ENCODE measurements at places on chromosomes 6 and 20.
A peak's percentile ranks its signal among the peaks of the same experiment; 100 is the strongest.

- DNase-seq = no peak
Observed at GRCh38 chr6:159679091-159680077, 13.7 kb downstream of the SOD2 start.

- no peak for DNase-seq
Observed at GRCh38 chr6:157169226-157169625, 154.1 kb downstream of the TMEM242 start.

GRCh38 chr6:35724059-35724458 is 12.8 kb upstream of the ARMC12 start:
- DNase-seq = no peak

- DNase-seq = peak; percentile 41
Observed at GRCh38 chr6:133130863-133131262, 110.3 kb upstream of the EYA4 start.

DNA sequence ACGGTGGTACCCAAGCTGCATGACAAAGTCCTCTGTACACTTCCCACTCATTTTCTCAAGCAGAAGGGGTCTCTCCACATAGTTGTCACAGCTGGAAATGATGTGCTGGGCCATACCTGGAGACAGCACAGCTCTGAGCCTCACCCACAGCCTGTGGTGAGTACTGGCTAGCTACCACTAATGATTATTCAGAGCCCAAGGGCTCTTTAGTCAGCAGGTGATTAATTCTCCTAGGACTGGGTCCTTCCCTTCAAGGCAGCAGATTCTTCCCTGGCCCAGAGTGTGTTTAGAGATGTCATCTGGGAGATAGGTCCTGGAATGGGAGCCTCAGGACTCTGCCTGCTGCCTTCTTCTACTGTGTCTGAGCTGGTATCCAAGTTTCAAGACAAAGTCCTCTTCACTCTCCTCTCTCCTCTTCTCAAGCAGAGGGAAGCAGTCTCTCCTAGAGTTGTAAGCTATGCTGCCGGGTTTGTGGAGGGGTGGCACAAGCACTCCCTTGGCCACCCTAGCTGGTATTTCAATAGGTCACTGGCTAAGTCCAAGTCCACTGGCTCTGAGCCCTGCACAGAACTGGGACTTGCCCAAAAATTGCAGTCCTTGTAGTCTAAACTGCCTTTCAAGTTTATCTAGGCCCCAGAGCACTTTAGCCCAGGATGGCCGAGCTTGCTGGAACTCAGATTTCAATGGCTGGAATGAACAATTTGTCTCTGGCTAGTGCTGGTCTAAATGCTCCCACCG is 49.8 kb upstream of the VGLL2 start:
- DNase-seq = no peak

GRCh38 chr20:2394411-2395055 is 13.8 kb downstream of the TGM6 start:
- no peak for DNase-seq

- DNase-seq = no peak
Observed at GRCh38 chr20:62487-62886, 25.0 kb upstream of the DEFB125 start.

DNA sequence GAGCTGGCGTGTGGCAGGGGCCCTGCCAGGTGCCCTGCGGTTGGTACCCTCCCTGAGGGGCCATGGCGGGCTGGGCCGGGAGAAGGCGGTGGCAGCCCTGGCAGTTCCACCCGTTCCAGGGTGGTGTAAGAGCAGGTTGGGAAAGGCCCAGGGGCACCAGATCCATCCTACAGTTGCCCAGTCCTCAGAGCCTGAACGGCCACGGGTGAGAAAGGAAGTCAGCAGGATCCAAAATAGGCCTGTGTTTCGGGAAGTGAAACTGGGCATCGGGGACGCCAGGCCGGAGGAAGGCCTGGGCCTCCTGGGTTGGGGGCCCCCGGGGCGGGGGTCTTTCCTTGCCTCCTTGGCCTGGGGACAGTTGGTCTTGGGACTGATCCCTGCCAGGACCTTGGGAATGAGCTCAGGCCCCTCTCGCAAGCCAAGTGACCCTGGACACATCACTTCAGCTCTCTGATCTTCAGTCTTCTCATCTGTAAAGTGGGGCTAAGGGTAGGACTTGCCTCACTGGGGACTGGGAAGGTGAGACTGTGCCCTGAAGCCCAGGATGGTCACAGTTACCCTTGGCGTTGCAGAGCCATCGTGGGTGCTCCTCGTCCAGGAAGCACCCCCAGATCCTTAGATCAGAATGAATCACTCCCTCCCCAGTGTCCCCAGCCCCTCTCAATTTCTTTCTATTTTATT is 18.1 kb upstream of the NOL4L start:
- DNase-seq = no peak

DNA sequence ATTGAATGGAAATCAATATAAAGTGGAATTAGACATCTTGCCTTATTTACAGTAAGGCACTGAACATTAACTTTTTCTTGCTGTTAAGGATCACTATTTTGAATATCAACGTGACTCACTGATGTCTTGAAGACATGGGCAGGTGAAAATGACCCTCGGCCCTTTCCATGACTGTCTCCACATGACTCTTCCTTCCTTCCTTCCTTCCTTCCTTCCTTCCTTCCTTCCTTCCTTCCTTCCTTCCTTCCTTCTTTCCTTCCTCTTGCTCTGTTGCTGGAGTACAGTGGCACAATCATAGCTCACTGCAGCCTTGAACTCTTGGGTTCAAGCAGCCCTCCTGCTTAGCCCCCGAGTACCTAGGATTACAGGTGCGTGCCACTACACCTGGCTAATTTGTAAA is 52.2 kb upstream of the TOX2 start:
- no peak for DNase-seq

- no peak for DNase-seq
Observed at GRCh38 chr6:3417473-3417872, 39.4 kb downstream of the SLC22A23 start.

DNA sequence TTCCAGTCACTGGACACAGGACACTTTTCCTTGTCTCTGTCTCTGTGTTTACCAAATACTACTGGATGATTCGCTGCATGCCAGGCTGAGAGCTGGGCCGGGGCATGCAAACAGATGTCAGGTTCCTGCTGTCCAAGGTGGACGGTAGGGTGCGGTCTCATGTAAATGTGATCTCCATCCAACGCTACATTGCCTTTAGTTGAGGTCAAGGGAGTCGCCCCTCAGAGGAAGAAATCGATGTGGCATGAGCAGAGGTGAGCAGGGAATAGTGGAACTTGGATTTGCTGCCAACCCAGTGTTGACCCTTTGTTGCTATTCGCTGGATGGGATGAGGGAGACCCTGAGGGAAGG is 9.8 kb upstream of the TOX2 start:
- DNase-seq = no peak

GRCh38 chr6:168195712-168196111 is 116.7 kb upstream of the FRMD1 start:
- no peak for DNase-seq

DNA sequence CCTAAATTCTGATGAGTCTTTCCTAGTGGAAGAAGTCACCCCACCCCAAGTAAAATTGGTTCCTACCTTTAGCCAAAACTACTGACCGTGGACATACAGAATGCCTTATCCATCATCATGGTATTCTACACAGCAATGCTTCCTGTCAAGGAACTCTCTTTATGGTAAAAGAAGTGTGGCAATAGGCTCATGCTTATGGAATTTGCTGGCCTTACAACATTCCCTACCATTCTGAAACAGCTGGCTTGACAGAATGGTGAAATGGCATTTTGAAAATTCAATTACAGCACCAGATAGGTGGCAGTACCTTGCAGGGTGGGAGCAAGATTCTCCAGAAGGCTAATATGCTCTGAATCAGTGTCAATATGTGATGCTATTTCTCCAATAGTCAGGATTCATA is 41.8 kb upstream of the BACH2 start:
- DNase-seq = no peak

DNA sequence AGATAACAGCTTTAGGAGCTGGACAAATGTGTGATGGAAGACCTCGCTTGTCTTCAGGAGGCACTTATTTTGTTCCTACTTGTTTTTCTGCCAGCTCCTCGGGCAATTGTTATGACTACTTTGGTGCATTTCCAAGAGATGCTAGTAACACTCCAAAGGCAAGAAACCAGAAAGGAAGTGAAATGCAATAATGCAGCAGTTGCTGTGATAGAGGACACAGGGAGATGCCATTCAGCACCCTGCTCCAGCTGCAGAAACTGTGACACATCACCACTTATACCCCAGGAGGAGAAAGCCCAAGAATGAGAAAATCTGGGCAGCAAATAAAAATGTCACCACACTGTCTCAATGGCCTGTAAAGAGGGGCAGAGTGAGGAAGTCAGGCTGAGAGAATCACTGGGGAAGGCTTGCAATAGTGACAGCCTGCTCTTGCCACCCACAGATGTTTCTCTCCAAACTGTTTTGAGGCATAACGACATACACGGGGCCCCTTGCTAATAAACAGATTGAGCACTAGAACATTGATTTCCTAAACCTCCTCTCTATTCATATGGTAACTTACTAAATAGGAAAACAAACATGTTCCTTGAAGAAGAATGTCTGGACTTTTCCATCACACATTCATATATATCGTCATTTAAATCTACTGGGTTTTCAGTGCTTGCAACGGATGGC is 231.0 kb upstream of the PRND start:
- no peak for DNase-seq

DNA sequence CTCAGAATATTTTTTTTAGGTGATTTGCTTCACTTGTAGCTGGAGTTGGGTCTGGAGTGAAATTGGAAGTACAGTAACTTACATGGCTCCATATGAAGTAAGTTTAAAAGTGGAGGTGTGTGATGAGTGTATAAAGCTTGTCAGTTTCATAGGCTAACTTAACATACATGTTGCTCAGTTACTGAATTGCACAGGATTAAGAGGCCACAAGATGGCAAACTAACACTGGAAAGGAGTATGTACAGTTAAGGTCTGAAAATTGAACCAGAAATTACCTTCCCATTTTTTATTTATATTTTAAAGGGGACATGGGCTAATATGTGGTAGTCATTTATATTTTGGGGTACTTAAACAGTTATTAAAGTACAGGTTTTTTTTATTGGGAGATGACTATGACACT is 45.3 kb upstream of the SMIM8 start:
- DNase-seq = no peak

GRCh38 chr6:87762116-87762515 is 60.1 kb upstream of the AKIRIN2 start:
- no peak for DNase-seq

DNA sequence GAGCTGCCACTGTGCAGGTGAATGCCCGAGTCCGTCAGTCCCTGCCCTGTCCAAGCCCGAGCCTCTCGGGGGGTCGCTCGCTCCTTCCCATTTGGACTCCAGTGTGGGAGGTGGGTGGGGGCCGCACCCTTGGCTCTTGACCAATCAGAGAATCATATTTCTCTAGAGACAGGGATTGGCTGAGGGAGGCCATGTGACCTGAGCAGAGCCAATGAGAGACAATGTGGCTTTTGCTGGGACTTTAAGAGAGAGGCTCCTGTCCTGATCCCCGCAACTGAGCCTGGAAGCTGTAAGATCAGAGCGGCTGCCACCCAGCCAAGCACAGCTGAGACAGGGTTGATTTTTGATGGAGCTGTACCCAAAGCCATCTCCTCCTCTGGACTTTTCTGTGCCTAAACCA is 199.3 kb downstream of the TFAP2C start:
- DNase-seq = no peak

DNA sequence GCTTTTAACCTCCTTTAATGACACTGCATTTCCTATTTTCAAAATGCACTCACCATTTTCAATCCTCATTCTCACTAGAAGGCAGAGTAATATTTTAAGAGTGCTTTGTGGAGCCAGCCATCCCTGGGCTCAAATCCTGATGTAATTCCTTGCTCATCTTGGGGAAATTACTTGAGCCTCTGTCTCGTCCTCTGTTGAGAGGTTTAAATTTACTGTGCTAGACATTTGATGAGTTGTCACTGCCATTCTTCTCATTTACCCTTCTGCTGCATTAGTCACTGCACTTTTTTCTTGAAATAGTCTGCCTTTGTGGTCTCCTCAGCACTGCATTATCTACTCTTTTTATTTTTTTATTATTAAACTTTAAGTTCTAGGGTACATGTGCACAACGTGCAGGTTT is 150.0 kb upstream of the HDDC2 start:
- no peak for DNase-seq

DNA sequence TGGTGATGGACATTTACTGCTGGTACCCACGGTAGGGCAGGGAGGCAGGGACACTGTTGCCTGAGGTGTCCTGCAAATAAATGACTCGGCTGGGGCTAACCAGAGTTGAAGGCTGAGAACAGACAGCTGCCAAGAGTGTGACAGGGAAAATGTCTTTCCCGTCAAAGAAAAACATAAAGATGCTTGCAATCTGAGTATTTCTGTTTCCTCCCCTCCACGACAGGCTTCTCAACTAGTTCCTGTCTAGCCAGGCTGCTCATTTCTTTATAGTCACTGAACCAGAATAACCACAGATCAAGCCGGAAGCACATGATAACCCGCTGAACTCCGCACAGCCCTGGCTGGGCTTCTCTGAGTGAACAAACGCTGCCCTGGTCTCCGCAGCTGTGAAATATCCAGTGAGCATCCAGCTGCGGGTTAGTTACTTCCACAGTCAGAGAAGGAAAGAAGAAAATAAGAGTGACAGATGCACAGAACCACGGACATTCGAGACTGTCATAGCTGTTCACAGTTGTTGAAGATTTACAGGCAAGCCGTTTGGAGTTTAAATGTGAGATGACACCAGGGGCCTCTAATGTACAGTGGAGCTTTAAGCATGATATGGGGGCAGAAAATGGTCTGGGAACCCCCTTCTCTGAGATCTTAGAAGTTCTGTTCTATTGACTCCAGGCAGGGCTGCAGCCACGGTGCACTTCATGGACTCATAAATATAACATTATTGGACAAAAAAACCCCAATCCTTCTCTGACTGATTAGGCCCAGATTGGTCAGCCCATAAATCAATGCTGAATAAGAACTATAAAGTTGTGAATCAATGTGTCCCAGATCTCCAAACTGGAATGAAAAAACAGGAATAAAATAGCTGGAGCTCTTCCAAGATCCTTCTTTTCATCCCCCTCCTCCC is 299.9 kb upstream of the SUPT3H start:
- DNase-seq = no peak

DNA sequence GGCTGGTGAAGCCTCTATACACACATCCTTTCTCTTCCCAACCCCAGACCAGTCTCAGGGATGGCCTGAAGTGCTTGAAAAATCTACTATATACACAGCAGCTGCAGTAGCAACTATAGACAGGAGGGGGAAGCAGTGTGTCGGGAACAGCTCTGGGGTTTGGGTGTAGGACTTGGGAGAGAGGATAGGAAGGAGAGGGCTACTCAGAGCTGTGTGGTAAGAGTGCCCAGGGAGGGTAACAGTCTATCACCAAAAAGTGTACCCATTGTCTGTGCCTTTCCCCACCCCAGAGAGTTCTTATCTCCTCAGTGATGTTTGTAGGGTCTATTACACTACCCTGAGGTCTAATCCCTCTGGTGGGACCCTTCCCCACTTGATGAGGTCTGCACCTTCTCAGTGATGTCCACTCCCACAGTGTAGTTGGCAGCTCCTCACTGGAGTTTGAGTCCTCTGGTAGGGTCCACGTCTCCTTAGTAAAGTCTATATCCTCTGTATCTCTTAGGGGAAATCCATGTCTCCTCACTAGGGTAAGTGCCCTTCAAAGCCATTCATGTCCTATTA is 1.5 kb upstream of the GGT7 start:
- DNase-seq = peak; percentile 79

GRCh38 chr20:52936351-52937340 is 35.5 kb upstream of the TSHZ2 start:
- DNase-seq = no peak

Data from NCI-H1092 treated with DMSO at 0.1 percent for 48 hours (cell line).